Astrocyte of the hippocampus (primary cell): ENCODE measurements at places on chromosomes 6 and 20.

DNA sequence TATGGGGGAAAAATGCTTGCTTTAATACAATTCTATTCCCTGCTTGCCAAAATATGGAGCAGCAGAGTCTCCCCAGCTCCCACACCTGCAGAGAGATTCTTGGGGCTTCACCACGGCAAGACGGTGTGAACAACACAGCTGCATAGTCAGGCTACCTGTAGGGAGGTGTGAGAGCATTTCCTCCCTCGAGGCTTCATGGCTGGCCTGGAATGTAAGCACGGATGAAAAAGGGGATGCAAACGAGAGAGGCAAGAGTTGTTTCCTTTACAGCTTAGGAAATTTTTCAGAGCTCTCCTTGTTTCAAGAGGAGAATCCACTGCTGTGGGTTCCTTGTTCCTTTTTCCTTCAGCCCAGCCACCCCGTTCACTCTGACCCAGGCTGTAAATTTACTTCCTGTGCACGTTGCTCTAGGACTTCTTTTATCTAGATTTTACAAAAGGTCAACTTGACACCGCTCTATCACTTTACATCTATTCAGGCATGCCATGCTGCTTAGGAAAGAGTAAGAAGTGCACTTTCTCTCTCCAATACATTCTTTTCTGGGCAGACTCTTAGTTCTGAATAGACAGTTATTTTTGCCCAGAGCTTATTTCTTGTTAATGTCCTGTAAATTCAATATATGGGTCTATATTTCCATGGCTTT lies 197.1 kb downstream of the KHDC1L start:
- DNase-seq: no peak

GRCh38 chr6:160207618-160208017 lies 51.0 kb downstream of the SLC22A2 start:
- DNase-seq: no peak

DNA sequence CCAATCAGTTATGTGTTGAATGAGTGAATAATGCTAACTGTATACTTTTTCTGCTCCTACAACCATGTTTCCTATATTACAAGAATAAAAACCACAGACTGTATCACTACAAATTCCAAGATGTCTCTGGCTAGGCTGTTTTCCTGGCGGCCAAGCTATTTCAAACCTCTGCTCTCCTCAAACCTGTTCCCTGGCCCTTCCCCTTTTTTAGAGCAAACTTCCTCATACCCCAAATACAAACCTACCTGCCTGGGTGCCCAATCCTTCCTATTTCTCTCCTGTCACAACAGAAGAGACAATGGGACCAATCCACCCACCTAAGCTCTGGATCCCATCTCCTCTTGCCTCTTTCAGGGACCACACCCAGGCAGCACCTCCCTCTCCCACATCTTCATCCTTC lies 7.5 kb downstream of the TOMM34 start:
- DNase-seq: no peak

DNA sequence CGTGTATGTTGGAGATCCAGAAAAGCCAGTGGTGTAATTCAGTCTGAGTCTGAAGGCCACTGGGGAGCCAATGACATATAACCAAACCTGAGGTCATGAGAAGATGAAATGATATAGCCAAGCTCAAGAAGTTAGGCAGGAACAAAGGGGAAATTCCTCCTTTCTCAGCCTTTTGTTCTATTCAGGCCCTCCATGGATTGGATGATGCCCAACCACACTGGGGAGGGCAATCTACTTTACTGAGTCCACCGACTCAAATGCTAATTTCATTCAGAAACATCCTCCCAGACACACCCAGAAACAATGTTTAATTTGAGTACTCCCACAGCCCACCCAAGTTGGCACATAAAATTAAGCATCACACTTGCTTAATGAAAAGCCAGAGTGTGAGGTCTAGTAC lies 183.6 kb downstream of the GJA1 start:
- DNase-seq: no peak

DNA sequence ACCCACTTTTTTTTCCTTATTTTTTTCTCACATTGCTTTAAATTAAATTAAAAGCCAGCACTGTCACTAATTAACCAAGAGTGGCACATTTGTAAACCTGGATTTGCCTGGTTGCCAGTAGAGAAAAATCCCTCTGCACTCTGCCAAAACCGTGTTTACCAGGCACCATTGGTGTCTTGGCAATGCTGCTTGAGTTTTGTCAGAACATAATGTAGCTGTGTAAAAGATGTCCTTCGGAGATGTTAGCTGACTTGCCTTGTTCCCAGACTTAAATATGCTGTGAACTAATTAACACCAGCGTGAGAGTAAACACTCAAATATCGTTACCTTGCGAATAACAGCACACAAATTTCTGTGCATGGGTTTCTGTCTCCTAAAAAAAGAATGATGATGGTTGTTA lies 694.9 kb upstream of the ID4 start:
- DNase-seq: no peak

DNA sequence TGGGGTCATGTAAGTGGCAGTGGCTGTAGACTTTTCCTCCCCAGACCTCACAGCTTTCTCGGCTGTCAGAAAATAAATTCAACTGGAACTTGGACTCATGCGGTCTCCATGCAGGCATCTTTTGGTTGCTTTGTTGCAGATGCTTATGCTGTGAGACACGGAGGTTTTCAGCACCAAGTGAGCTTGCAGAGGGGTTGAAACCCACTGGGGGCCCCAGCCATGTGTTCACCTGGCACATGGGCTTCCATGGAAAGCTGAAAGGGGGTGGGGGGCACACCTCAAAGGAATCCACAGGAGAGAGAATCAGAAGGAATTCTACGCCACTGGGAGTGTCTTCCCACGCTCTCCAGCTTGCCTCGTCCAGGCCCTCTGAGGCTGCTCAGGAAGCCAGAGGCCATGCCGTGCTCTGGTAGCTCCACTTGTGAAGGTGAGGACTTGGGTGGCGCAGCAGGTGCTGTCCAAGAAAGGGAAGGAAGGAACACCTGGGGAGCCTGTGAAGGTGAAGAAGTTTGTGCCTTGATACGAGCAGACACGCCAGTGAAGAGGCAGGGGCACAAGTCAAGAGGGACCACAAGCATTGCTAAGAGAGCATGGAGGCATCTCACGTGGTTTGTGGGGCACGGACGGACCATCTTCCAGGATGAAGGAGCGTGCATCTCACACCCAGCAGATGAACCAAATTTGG lies 134.3 kb upstream of the PMEPA1 start:
- DNase-seq: no peak

DNA sequence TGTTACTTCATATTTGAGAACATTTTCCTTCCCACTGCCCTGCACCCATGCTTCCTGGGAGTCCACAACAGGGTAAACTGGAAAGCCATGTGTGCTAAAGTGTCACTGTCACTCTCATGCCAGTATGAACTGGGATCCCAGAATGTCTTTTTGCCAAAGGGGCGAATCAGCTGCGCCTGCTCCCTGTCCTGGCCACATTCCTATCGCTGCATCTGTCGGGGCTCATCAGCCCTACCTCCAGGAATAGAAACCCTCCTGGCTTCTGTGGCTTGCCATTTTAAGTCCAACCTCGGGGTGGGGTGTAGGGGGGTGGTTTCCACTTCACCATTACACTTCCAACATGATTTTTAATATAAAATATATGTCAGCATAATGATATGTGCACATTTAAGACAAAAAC lies 933 bp downstream of the KLHL31 start:
- no peak for DNase-seq

DNA sequence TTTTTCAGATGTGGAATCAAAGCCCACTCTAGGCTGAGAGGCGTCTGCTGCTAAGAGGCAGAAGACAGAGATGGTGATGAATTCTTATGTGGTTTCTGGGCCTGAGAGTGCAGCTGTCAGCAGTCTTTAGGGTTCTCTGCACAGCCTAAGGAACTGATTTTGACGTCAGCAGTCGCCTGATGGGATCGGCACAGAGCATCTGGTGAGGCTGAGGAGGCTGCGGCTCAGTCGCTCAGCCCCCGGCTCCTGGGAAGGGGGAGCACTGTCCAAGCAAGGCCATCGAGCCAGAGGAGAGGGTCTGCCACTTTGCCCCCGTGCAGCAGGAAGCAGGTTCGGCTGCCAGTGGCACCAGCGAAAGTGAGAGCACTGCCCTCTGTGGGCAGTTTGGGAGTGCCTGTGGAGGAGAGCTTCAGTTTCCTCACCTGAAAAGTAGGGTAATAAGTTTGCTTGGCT lies 92.5 kb downstream of the TCP11 start:
- DNase-seq: peak; percentile 58

GRCh38 chr20:49028684-49029083 lies 17.4 kb upstream of the CSE1L start:
- DNase-seq: peak; percentile 38
